ENCODE measurements at places on chromosomes 7 and 10.

DNA sequence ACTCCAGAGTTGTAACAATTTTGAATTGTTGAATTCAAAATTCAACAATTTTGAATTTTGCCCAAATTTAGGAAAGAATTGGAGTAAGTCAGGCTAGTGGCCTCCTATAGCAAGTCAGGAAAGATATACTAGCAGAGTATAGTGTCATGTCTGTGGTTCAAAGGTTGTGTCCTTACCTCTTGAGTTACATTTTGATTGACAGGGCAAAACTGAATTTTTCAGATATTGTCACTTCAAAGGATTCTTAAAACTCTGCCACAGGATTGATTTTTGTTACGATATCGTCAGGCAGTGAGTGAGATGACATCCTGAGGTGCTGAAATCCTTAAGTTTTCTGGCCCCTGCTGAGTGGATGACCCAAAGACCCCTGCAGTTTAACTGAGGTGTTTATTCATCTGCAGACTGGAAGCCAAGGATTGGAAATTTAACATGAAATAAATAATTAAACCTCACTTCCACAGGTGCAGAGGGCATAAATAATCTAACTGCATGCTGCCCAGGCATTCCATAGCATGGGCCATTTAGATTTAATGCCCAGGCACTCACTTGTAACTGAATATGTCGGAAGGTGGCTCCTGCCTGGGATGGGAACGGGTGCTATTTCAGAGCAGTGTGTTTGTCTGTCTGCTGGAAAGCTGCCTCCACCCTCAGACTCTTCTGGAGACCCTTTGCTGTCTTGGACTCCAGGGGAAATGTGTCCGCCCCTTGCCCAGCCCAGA is 50.8 kb downstream of the RBM20 start:
- no peak for DNase-seq

- DNase-seq = no peak
These were observed 154.3 kb downstream of the ELAPOR2 start for GRCh38 chr7:86904949-86905834.

- DNase-seq = no peak
These were observed 39.2 kb downstream of the PNLIPRP3 start for GRCh38 chr10:116466715-116467422.

- DNase-seq = no peak
These were observed 272.5 kb downstream of the NEBL start for GRCh38 chr10:20624642-20625041.

- no peak for DNase-seq
These were observed 998.5 kb upstream of the GHITM start for GRCh38 chr10:83140811-83141210.

GRCh38 chr10:106652279-106652678 is 512.2 kb downstream of the SORCS1 start:
- no peak for DNase-seq

GRCh38 chr7:135466442-135467206 is 43.3 kb downstream of the CNOT4 start:
- DNase-seq = no peak
